ENCODE measurements at places on chromosomes 11 and 22.
A peak's percentile ranks its signal among the peaks of the same experiment; 100 is the strongest.

DNA sequence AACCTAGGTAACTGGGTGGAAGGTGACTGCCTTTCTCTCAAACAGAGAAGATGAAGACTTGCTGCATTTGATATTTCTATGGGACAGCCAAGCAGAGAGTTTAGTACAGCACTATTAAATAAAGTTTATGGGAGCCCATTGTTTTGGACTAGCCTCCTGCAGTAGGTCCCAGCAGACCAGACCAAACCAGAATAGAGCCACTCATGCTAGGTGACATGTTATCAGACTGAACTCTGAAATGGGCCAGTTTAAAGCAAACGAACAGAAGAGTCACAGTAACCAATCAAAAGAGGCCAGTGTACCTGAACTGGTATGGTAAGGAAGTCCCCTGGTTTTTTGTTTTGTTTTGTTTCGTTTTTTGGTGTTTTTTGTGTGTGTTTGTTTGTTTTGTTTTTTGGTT, 7.9 kb upstream of the MPZL2 start:
- DNase-seq: no peak

- no peak for DNase-seq
Measured at GRCh38 chr11:97364047-97364446, 974.2 kb downstream of the JRKL start.

DNA sequence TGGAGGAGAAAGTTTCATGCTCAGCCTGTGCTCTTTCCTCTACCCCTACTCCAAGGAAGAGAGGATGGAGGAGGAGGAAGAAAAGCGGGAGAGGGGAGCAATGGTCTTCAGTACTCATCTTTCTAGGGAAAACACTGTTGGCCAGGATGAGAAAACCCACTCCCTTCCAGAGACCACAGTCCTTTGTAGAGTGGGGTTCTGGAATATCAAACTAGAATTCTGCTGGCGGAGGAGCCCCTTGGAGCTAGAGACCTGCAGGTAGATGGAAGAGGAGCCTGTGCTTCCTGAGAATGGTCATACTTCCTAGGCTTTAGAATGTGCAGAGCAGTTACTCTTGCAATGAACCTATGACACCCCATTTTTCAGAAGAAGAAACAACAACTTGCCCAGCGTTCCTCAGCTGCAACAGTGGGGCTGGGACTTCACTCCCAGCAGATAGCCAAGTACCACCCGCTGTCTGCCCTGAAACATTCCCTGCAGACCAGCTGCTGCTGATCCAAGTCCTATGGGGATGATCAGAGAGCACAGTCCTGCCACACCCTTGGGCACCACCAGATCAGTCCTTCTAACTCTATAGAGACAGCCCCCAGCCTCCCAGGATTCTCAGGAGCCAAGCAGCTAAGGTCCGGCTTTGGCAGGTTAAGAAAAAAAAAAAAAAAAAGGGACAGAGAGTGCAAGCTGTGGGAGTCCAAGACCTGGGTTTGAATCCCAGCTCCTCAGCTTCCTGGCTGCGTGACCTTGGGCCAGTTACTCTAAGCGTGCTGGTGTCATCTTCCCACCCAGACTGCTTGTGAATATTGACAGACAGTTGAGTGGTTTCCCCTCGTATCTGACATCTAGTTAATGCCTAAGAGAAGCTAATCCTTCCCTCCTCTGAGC, 664 bp downstream of the PTGDR2 start:
- DNase-seq: no peak

DNA sequence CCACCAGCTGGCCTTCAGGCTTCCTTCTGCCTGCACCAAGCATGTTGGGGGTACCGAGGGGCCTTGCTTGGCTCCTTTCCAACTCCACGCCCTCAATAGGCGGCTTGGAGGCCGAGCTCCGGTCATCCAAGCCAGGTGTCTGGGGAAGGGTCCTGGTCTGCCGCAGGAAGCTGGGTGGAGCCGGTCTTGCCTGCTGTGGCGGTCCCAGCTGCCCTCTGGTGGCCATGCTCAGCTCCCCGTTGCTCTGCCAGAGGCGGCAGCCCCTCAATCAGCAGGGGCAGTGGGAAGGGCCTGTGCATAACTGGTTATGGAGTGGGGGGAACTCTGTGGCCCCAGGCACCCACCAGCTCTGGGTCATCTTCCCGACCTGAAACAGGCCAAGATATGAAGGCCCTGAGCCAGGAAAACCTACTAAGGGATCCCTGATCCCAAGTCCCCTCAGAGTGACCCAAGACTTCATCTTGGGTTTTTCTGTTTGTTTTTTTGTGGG, 3.2 kb downstream of the ARVCF start:
- peak; percentile 54 for DNase-seq

DNA sequence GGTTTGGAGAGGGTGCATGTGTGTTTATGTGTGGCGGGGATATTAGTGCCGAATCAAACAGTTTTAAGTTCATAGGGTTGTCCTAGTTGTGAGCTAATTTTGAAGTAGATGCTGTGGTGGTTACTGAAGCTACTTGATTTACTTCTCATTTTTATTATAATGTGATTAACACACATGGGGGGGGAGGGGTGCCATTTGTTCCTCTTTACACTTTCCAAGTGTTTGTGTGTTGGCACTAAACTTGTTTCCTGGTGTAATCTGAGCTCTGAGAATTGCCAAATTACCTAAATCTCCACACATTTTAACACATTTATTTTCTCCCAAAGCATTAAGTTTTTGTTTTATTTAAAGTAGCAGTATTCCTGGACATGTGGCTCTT, 60.1 kb downstream of the ZNRF3 start:
- no peak for DNase-seq

GRCh38 chr11:133266986-133267385, 265.3 kb downstream of the OPCML start:
- no peak for DNase-seq

- DNase-seq: no peak
Measured at GRCh38 chr11:93504110-93505095, 38.8 kb downstream of the SMCO4 start.

DNA sequence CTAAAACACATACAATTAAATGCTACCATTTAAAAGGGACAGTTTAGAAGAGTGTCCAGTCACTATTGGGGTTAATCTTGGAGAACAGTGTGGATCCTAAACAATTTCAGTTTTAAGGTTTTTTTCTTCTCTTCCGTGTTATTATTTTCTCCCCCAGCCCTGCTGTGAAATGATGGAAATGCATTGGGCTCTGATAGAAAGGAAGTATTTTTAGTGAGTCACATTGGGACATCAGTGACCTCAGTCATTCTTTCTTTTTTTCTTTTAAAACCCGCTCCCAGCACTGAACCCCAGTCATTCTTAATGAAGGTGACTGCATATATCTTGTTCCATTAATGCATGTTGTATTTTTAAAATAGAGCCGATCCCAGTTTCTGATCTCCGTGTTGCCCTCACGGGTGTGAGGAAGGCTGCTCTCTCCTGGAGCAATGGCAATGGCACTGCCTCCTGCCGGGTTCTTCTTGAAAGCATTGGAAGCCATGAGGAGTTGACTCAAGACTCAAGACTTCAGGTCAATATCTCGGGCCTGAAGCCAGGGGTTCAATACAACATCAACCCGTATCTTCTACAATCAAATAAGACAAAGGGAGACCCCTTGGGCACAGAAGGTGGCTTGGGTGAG, 93.2 kb upstream of the OR4B1 start:
- DNase-seq: no peak

GRCh38 chr22:27452245-27452644, 349.3 kb downstream of the MN1 start:
- DNase-seq: no peak

- DNase-seq: no peak
Measured at GRCh38 chr22:19667872-19668740, 46.2 kb upstream of the SEPTIN5 start.

DNA sequence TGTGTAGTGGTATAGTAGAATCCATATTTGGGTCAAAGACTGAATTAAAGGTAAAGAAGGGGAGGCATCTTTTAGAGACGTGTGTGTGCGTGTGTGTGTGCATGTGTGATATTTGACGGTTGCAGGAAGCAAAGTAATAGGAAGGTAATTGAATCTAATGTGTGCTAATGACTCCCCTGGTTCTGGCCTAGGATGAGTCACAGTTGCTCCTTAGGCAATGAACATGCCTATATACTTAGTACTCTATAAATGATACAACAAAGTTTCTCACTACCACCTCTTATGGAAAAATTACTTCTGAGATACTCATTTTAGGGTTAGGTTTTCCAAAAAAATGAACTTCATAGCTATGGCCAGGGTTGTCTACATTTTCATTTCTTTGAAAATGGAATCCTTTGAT, 409.6 kb downstream of the GUCY1A2 start:
- no peak for DNase-seq

DNA sequence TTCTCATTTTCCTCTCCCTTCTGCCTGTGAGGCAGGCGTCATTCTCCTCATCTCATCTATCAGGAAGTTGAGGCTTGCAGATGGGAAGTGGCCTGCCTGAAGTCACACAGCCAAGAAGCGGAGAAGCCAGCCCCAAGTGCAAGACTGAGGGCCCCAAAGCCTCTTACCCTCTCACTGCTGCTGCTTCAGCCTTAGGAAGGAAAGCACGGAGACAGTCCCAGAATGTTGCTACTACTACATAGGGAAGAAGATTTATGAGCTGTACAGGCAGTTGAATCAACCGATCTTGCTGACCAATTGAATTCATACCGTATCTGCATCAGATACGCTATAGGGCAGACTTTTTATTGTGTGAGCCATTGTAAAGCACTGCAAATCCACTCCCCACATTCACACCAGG, 89.0 kb downstream of the CWC15 start:
- no peak for DNase-seq

- no peak for DNase-seq
Measured at GRCh38 chr11:125341676-125342075, 154.4 kb downstream of the FEZ1 start.

GRCh38 chr22:18023509-18024275, 669 bp downstream of the MICAL3 start:
- peak; percentile 49 for DNase-seq
